ENCODE measurements at places on chromosomes 1 and 21.

- DNase-seq: no peak
Observed at GRCh38 chr1:27399251-27400025, 7.0 kb downstream of the GPR3 start.

DNA sequence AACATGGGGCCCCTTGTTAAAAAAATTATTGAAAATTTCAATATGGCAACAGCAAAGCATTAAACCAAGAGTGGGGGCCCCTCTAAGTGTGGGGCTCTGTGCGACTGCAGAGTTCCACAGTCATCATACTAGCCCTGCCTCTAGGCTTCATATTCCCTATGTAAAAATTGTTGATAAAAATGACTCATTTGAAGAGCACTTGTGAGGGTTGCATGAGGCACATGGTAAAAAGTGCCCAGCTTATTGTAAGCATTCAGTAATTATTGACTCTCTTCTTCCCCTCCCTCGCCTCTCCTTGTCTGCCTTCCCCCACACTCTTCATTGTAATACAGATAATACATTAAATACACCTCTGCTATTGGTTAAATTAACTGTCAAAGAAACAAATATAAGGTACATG, 86.7 kb upstream of the PTBP2 start:
- no peak for DNase-seq

DNA sequence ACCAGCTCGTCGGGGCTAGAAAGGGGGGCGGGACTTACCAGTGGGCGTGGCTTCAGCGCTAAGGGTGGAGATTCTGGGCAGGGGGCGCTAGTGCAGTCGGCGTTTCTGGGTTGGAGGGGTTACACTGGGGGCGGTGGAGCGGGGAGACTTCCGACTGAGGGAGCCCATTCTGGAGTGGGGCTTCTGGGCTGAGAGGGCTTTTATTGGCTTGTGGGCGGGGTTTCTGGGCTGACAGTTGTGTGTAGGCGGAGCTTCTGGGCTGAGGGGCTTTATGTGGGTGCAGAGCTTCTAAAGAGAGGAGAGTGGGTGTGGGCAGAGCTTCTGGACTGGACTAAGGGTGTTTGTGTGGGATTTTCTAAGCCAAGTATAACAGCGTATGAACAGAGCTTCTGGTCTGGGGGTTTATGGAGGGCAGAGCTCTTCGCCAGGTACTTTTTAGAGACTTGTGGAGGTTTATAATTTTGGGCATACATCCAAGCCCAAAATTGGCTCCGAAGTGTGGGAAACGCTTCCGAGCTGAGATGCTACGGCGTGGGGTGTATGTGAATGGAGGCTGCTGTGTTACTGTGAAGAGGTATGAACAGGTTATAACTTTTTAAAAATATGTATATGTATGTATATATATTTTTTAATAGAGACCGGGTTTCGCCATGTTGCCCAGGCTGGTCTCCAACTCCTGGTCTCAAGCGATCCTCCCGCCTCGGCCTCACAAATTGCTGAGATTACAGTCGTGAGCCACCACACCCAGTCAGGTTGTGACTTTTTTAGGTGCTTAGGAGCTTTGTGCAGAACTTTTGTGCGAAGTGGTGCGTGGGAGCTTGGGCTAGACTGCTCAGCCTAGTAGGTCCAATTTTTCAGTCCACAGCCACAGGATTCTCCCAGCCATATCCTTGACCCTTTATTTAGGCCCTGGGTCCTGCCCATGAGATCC, 825 bp downstream of the TMEM39B start:
- no peak for DNase-seq

GRCh38 chr1:36597514-36597913, 114.8 kb upstream of the CSF3R start:
- no peak for DNase-seq

- DNase-seq: no peak
Observed at GRCh38 chr1:4546911-4547310, 107.5 kb upstream of the AJAP1 start.

DNA sequence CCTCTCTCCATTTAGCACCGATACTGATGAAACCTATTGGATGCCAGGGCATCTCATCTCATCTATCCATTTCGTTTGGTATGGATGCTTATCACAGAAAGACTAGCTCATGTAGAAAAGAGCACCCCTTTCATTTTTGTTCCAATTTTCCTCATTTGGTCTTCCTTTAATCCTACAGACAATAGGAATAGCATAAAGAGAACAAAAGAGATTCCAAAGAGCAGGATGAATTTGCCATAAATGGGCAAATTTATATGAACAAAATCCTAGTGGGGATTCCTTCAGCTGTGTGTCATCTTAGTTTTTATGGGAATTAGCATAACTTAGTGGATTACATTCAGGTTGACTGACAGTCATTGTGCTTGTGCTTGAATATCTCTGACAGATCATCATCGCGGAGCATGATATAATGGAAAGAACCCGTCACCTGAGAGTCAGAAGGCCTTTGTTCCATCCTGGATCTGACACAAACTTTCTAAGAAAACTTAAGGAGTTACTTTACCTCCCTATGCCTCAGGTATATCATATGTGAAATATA, 777.5 kb upstream of the ADGRL2 start:
- no peak for DNase-seq

GRCh38 chr1:22751124-22751531, 40.5 kb downstream of the EPHB2 start:
- no peak for DNase-seq

DNA sequence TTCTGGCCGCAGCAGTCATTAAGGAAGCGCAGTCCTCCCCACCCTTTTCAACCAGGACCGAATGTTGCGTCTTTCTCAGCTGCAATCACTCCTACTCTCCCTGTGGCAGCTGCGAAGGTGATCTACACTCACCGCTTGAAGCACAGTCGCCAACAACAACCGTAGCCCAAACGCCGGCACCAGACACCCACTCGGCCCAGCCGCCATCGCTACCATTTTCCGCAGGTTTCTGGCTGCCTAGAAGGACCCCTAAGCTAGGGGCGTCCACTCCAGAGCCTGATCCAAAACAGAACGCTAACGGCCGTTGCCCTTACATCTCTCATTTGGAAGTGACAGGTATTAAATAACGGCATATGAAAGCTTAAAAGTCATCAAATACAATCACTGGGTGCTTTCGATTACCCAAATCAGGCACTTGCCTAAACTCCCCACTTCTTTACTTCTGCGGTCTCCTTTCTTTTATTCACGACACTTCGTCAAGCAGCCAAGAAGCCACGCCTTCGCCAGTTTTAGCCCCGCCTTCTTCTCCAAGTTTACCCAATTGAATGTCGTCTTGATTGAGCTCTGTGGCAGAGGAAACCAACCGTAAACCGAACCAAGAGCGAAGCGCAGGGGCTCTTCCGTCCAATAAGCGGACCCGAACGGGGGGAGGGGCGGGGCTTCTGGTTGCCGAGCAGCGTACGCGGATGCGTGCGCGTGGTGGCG, at the start of gene SELENOF:
TSS of gene SELENOF (minus strand) at position 231 of the 705 bp plus-strand sequence. CDS start at position 216, 15 bp downstream.
- DNase-seq: peak; percentile 100

GRCh38 chr1:85091671-85092280, 43.5 kb upstream of the MCOLN3 start:
- peak; percentile 14 for DNase-seq

- DNase-seq: no peak
Observed at GRCh38 chr1:242008826-242009495, 10.1 kb upstream of the MAP1LC3C start.

DNA sequence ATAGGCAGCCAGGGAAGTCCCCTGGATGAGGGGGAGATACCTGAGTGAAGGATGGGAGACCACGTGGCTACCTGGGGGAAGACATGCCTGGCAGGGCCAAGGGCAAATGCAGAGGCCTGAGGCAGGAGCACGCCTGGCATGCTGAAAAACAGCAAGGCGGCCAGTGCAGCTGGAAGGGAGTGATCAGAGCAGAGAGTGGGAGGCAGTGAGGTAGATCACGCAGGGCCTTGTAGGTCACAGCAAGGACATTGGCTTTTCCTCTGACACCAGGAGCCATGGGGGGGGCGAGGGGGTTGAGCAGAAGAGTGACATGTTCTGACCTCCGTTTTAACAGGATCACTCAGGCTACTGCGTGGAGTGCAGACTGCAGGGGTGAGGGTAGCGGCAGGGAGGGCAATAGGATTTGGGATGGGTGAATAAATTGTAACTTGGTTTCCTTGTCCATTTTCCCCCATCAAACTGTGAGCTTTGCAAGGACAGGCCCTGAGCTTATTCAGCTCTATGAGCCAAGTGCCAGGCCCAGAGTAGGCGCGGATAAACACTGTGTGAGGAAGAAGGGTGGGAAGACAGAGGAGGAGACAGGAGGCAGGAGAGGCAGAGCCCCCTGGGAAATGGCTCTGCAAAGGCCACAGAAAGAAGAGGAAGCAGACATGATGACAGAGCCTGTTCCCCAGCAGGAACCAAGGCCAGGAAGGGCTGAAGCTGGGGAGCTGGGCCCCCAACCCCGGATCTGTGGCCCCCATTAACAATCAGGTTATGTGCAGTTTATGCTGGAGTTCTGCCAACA, 16.6 kb downstream of the IFI6 start:
- no peak for DNase-seq

- DNase-seq: no peak
Observed at GRCh38 chr1:115813727-115814126, 27.2 kb downstream of the NHLH2 start.

- no peak for DNase-seq
Observed at GRCh38 chr21:14877581-14878228, 187.1 kb downstream of the NRIP1 start.

DNA sequence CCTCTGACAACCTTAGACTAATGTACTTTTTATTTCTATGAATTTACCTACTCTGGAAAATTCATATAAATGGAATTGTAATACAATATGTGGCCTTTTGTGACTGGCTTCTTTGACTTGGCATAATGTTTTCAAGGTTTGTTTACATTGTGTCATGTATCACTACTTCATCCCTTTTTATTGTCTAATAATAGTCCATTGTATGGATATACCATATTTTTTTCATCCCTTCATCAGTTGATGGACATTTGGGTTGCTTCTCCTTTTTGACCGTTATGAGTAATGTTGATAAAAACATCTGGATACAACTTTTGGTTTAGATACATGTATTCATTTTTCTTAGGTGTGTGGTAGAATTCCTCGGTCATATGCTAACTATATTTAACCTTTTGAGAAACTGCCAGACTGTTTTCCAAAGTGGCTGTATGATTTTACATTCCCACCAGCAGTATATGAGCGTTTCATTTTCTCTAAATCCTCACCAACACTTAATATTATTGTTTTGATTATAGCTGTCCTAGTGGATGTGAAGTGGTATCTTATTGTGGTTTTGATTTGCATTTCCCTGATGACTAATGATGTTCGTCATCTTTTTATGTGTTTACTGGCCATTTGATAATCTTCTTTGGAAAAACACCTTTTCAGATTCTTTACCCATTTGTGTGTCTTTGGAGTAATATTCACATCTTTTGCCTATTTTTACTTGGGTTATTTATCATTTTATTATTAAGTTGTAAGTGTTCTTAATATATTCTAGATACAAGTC, 3.5 kb downstream of the RO60 start:
- peak; percentile 42 for DNase-seq

- no peak for DNase-seq
Observed at GRCh38 chr1:56473582-56474270, 105.6 kb downstream of the PLPP3 start.

GRCh38 chr1:114310695-114311271, 157.1 kb upstream of the SYT6 start:
- DNase-seq: no peak

DNA sequence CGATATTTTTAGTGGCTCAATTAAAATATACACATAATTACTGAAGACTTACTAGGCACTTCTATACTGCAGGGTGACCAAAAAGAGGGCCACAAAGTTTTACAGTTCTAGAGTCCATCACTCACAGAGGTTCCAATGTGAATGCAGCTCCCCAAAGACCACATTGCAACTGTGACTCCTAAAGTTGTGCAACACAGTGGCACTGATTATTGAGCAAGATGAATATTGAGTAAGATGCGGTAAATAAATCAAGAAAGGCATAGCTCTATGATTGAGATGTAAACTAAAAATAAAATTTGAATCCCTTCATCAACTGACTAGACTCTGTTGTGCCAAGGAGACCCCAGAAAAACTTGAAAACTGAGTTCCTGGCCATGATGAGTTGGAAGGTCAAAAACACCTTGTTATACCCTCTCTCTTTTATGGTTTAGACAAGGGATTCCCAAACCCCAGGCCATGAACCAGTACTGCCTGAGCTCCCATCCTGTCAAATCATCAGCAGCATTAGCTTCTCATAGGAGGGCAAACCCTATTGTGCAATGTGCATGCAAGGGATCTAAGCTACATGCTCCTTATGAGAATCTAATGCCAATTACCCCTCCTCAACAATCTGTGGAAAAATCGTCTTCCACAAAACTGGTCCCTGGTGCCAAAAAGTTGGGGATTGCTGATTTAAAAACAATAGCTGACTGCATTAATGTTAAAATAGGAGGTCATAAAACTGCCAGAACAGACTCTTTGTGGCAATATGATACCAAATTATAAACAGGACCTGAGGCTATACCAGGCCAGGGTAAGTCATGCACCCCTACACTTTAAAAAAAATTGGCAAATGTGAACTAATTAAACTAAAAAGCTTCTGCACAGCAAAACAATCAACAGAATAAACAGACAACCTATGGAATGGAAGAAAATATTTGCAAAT, 94.3 kb downstream of the ADGRL4 start:
- no peak for DNase-seq

GRCh38 chr1:157403608-157404007, 148.7 kb downstream of the FCRL5 start:
- no peak for DNase-seq

GRCh38 chr1:84634536-84635205, 55.6 kb downstream of the SSX2IP start:
- no peak for DNase-seq

DNA sequence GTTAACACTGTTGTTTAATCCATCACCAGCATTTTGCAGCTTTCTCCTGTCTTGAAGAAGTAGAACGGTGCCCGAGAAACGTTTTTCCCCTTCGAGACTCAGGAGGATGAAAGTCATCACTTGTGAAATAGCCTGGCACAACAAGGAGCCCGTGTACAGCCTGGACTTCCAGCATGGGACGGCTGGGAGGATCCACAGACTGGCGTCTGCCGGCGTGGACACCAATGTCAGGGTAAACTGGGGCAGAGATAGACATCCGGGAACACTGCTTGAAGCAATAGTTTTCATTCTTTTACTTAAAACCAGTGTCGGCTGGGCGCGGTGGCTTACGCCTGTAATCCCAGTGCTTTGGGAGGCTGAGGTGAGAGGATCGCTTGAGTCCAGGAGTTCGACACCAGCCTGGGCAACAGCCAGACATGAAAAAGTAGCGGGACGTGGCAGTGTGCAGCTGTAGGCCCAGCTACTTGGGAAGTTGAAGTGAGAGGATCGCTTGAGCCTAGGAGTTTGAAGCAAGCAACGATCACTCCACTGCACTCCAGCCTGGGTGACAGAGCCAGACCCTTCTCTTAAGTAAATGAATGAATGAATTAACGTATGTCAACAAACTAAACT, 945 bp downstream of the CHAF1B start:
- peak; percentile 11 for DNase-seq

- DNase-seq: no peak
Observed at GRCh38 chr1:91707114-91707889, 178.6 kb downstream of the TGFBR3 start.

- DNase-seq: no peak
Observed at GRCh38 chr1:176110203-176110602, 96.9 kb downstream of the COP1 start.

DNA sequence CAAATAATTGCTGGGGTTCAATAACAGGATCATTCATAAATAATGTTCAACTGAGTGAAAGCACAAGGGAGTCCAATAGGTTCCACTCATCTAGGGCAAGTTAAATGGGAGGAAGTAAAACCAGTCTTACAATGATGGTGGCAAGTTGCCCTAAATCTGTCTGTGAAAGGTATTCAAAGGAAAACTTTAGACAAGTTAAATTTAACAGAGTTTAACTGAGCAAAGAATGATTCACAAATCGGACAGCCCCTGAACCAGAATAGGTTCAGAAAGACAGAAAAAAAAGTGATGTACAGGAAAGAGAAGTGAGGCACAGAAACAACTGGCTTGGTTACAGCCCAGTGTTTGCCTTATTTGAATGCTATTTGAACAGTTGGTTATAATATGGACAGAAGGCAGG, 183.5 kb upstream of the ADGRL4 start:
- no peak for DNase-seq
